GM18507 (cell line): ENCODE measurements at places on chromosomes 16 and 17.

DNA sequence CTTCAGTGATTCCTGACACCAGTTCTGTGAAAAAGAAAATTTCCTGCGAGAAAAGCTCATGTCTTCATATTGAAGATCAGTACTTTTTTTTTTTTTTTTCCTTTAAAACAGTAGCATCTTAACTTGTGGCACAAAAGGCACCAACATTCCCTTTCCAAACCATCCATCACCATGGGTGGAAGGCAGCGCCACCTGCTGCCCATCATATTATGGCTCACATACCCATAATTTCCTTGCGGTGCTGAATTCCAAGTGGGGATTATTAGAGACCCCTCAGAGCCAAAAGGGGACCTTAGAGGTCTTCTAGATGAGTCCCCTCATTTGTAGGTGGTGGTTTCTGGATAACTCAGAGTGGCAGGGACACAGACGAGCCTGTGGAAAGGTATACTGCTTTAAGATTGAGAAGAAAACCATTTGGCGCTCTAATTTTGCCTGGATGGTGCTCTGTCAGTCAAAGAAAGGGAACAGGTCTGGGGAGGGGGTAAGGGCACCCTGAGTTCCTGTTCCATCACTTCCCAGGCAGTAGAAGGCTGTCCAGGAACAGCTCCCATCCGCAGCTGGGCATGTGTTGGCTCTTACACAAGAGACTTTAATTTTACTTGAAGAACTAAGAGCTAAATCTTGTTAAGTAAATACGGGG, 7.9 kb upstream of the SOST start:
- no peak for DNase-seq

- DNase-seq = no peak
Observed at GRCh38 chr16:78192734-78193488, 93.5 kb downstream of the WWOX start.

DNA sequence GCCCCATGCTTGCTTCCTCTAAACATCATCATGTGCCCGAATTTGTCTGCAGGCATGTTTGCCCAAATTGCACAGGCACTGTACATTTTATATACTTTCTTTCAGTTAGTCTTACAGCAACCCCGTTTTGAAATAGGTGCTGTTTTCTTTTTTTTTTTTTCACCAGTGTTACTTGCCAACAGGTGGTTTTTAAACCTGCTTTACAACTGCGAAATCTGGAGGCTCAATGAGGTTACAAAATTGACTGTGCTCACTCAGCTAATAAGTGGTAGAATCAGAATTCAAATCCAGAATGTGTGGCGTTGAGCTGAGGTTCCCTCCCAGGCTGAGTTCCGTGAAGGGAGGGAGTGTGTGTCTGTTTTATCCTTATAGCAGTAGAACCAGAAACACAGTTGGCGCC, 5.8 kb downstream of the PLA2G15 start:
- DNase-seq = no peak

- DNase-seq = no peak
Observed at GRCh38 chr16:60206516-60206915, 1472.4 kb upstream of the GOT2 start.

- no peak for DNase-seq
Observed at GRCh38 chr16:57828272-57829161, 26.2 kb upstream of the KIFC3 start.

DNA sequence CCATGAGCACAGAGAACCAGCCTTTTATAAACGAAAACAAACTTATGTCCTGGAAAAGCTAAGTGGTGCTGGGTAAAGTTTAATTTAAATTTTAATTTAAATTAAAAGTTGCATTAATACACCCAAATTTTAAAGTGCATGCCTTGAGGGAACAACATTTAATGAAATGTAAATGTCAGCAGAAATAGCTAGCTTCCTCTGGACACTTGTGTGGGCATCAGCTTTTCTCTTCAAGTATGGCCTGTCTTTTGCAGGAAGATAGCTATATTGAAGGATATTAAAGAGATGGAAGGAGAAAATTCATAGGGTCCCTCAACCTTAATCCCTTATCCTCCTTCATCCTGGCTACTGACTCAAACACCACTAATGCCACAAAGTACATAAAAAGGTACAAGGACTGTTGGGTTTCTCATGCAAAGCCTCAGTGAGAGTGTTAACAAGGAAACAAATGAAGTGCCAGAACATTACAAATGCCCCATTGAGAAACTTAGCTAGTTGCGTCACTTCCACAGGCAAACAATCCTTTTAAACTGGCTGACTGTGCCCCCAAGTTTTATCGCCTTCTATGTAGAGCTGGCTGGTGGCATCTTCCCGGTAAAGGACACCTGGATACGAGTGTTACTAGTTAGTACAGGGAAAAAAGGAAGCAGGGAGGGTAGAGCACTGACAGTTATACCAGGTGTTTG, 14.1 kb downstream of the PHF12 start:
- no peak for DNase-seq

- DNase-seq = no peak
Observed at GRCh38 chr16:89102041-89102471, 8.4 kb downstream of the ACSF3 start.

GRCh38 chr16:4403133-4403949, 13.1 kb downstream of the CORO7 start:
- no peak for DNase-seq

GRCh38 chr17:80970044-80970761, 21.4 kb upstream of the CHMP6 start:
- DNase-seq = peak; percentile 64

GRCh38 chr17:73603971-73604370, 40.3 kb downstream of the SDK2 start:
- no peak for DNase-seq

DNA sequence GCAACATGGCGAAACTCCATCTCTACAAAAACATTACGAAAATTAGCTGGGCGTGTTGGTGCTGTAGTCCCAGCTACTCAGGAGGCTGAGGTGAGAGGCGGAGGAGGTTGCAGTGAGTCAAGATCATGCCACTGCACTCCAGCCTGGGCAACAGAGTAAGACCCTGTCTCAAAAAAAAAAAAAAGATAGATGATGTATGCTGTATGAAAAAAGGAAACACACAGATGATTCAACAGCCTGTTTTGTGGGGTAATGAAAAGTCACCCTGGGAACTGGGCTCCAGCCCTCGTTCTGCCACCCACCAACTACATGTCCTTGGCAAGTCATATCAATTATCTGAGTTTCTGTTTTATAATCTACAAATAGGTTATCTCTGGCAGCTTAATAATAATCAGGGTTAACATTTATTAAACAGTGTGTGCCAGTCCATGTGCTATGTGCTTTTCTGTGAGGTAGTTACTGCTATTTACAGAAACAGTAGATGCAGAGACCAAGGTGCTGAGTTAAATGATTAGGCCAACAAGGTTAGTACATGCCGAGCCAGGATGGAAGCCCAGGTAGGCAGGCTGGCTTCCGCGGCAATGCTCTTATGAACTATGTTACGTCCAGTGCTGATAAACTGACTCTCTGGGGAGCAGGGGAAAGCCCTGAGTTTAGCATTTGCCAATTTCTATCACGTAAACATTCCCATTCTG, 1.1 kb downstream of the G6PC1 start:
- no peak for DNase-seq

- no peak for DNase-seq
Observed at GRCh38 chr16:65524997-65525396, 403.1 kb upstream of the CDH11 start.

- no peak for DNase-seq
Observed at GRCh38 chr17:3907483-3908216, 8.6 kb downstream of the P2RX1 start.

- no peak for DNase-seq
Observed at GRCh38 chr17:2594722-2595599, 1.5 kb downstream of the PAFAH1B1 start.

DNA sequence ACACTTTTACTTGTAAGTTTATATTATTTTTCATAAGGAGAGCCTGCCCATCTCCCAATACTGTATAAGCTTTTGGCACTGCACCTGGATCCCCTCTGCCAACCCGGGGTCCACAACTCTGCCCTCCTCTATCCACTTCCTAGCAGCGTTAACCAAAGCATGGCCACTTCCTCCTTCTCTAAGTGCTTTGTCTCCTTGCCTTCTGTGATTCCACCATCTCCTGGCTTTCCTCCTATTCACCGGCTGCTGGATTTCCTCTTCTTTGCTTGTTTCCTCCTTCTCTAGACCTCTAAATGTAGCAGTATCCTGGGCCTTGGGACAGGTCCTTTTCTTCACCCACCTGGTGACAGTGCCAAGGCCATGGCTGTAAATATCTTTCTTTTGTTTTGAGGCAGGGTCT, 20.0 kb upstream of the WFIKKN2 start:
- DNase-seq = no peak

GRCh38 chr17:61459939-61460718, 7.9 kb downstream of the TBX4 start:
- no peak for DNase-seq

GRCh38 chr16:67713647-67714273, 5.4 kb downstream of the GFOD2 start:
- no peak for DNase-seq

GRCh38 chr17:65362826-65363225, 198.6 kb downstream of the AXIN2 start:
- DNase-seq = no peak

DNA sequence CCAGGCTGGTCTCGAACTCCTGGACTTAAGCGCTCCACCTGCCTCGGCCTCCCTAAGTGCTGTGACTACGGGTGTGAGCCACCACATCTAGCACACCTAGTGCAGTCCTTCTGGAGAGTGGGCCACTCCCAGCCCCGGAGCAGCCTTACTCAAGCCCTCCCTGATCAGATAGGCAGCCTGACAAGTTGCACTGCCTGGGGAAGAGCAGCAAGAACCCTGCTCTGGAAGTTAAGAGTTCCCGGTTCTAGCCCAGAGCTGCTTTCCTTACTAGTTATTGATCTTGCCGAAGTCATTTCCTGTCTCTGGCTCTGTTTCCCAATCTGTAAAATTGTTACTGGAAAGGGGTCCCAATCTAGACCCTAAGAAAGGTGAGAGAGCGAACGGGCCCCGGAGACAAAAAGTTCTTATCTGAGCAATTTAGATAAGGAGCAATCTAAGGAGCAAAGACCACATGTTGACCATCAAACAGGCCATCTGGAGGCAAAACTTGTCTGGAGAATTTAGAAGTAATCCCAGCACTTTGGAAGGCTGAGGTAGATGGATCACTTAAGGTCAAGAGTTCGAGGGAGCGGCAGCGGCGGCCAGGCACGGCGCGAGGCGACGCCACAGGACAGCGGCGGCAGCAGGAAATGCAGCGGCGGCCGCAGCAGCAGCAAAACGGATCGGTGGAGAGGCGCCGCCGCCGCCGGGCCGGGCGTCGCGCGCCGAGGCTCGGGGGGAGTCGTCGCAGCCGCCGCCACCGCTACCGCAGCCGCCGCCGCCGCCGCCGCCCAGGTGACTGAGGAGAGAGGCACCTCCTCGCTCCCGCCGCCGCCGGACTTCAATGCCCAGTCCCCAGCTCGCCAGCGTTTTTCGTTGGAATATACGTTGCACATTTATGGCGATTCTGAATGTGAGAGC, 4.3 kb upstream of the NAGLU start:
- DNase-seq = no peak

DNA sequence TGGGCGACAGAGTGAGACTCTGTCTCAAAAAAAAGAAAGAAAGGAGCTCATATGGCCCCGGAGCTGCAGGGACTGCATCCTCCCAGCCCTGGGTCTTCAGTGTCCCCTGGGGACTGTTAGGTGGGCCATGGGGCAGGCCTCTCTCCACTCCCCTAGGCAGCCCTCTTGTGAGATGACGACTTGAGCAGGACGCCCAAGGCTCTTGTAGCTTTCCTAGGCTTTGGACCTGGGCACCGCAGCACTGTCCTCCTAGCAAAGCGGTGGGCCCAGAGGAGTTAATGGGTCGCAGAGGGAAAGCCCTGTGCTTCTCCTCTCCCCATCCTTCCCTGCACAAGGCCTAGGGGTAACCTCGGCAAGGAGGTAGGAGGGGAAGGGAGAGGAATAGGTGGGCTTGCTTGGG, 202.2 kb downstream of the NTN1 start:
- no peak for DNase-seq

DNA sequence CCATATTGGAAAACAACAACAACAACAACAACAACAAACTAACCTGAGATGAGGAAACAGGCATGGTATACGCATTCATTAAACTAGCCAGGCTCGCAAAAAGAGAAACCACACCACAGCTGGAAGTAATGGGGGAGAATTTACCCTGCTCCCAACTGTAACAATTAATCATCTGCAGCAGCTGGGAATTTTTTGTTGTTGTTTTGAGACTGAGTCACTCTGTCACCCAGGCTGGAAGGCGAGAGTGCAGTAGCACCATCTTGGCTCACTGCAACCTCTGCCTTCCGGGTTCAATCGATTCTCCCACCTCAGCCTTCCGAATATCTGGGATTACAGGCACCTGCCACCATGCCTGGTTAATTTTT, 16.3 kb downstream of the PRPSAP1 start:
- no peak for DNase-seq

- DNase-seq = no peak
Observed at GRCh38 chr17:75160211-75160610, 5.9 kb upstream of the JPT1 start.

- DNase-seq = no peak
Observed at GRCh38 chr16:22347100-22347820, 27.2 kb downstream of the CDR2 start.

DNA sequence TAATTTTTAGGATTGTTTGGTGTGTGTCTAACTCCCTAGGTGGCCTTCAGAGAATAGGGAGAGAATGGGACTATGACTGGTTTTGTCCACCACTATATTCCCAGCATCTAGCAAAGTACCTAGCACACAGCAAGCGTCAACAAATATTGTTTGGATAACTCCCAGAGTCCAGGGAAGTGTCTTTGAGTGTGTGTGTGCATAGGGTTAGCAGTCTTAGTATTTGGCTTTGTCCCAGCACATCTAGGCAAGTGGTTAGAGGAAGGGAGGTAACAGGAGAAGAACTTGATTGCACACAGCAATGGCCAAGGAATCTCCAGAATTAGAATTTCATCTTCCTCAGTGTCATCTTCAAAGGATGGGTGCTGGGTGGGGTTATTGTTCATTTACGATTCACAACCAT, 385.4 kb upstream of the CDH5 start:
- no peak for DNase-seq

DNA sequence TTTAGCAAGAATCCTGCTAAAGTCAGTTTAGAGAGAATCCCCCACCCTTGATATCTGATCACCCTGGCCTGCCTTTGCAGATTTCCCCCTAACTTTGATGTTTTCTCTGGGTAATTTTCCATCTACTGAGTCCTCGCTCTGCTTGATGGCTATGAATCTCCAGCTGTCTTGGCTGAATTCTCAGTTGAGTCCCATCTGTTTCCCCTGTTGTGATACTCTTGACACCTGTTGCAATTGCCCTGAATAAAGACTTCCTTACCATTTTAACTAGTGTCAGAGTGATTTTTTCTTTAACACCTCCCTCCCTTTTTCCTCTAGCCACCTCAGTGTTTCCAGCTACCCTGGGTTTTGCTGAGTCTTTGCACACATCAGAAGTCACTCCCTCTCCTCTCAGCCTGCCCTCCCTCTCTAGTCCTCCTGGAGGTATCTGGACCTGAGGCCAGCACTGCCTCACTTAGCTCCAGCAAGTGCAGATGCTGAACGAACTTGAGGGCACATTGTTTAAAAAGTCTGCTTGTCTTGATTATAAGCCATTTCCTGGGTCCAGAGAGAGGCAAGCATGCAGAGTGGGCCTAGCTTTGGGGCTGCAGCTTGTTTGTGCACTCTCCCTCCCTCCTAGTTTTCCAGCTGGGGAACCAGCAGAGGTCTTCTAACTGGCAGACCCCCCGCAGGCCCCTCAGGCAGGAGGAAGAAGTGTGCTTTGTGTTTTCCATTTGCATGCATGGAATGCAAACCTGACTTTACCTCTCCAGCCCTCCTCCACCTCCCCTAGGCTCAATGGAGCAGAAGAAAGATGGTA, 33.2 kb downstream of the SPACA3 start:
- no peak for DNase-seq
